AG04449 (cell line): ENCODE measurements at places on chromosomes 5 and 9.
A peak's percentile ranks its signal among the peaks of the same experiment; 100 is the strongest.

- no peak for DNase-seq
These were observed 519.6 kb downstream of the CTNND2 start for GRCh38 chr5:11384441-11385250.

- DNase-seq: no peak
These were observed 45.7 kb downstream of the NEURL1B start for GRCh38 chr5:172686539-172687390.

- DNase-seq: no peak
These were observed 796 bp downstream of the TRIM52 start for GRCh38 chr5:181259974-181260719.

DNA sequence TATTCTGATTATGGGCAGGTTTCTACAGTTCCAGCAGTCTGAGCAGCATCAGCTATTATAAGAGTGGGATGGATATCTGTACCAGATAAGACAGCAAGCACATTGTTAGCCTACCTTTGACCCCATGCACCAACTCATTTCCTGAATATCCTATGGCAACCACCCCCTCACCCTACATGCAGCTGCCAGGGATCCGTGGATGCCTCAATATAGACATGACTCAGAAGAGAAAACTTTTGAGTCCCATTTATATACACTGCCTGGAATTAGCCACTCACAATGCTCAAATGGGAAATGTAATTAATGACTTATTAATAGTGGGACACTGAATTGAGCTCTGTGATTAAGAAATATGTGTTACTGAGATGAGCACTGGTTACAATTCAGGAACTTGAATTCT lies 124.4 kb downstream of the SSBP2 start:
- peak; percentile 33 for DNase-seq

DNA sequence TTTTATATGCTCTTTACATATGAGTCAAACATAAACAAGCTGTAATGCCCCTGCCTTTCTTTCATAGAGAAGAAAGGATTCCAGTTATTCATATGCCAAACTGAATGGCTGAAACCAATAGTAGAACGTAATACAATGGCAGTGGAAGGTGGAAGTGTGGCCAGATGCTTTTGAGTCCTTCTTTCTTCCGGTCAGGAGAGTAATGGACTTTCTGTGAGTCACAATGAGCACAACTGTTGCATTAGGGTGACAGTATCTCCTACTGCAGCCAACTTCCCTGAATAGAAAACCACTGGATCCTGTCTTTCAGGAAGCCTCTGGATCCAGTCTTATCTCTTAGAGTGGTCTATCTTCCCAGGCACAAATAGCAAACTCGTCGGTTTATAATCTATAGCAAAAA lies 855.2 kb downstream of the MAT2B start:
- no peak for DNase-seq

DNA sequence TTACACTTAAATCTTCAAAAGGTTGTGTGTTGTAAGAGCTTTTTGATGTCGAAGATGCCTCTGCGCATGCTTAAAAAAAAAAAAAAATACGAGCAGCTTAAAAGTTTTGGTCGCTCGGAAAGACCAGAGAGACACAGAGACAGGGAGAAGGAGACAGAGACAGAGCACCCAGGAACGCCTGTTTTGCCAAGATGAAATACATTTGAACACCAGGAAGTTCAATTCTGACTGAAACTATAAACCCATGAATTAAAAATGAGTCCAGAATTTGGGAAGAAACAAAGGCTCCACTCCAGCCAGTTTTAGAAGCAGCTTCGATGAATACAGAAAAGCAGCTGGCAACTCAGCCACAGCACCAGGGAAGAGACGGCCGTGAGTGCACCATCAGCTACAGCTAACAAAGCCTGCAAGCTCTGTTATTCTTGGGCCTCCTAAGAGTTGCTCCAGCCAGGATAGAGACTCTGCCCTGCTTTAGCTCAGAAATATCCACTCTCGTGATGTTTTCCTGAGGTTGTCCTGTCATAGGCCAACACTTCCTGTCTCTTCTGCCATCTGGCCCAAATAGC lies 2.5 kb upstream of the ZNF474 start:
- DNase-seq: no peak

DNA sequence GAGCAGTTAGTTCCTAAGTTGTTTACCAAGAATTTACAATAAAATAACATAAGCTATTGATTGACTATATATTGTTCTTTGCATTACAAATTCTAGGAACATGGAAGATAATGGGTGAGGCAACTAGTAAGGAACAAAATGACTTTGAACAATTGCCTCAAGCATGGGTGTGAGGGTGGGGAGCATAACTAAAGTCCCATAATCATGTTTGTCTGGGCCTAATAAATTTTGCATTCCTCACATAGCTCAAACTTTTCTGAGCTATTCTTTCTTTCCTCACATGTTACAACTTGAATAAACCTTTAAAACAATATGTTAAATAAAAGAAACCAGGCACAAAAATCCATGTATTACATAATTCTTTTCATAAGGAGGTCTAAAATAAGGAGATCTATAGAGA lies 1066.1 kb downstream of the NR2F1-AS1 start:
- no peak for DNase-seq

DNA sequence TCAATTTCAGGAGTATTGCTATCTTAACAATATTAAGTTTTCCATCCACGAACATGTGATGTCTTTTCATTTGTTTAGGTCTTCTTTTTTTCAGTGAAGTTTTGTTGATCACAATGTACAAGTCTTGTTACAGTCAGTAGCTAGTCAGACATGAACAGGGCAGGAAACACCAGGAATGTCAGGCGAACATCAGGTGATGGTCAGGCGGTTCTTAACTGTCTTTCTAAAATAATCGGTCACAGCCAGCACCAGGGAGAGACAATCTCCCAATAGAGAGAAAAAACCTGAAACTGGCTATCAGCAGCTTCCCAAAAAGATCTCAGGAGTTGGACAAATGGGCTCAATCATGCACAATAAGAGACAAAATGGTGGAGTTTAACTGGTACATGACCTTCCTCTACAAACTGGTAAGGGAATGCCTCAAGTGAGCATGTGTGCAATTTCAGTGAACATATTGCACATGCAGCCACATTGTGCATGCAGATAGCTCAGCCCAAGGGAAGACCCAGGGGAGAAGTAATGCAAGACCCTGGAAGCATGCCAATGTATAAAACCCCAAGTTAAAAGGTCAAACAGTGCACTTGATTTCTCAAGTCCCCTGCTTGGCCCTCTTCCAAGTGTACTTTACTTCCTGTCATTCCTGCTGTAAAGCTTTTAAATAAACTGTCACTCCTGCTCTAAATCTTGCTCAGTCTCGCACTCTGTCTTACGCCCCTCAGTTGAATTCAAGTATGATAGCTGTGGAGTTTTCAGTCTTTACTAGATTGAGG lies 176.1 kb upstream of the RASEF start:
- no peak for DNase-seq

GRCh38 chr9:128233817-128234406 lies 30.7 kb downstream of the DNM1 start:
- no peak for DNase-seq

GRCh38 chr5:82050955-82051354 lies 79.1 kb downstream of the ATG10 start:
- DNase-seq: no peak

DNA sequence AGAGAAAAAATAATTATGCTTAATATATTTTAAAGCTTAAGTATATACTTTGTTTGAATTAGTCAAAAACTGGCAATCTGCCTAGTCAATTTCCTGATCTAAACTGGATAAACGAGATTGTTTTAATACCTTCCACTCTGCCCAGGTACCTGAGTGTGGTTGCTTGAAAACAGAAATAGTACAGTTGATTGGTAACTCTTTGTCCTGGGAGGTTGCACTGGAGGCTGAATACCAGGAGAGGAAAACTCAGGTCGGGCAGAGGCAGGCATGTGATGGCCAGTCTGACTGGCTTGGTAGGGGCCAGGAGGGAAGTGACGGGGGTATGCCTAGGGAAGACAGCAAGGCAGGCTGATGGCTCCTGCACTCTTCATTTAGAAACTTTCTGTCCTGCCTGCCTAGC lies 80.2 kb downstream of the PIK3R1 start:
- DNase-seq: no peak

- DNase-seq: no peak
These were observed 31.2 kb upstream of the FABP6 start for GRCh38 chr5:160198146-160198545.

DNA sequence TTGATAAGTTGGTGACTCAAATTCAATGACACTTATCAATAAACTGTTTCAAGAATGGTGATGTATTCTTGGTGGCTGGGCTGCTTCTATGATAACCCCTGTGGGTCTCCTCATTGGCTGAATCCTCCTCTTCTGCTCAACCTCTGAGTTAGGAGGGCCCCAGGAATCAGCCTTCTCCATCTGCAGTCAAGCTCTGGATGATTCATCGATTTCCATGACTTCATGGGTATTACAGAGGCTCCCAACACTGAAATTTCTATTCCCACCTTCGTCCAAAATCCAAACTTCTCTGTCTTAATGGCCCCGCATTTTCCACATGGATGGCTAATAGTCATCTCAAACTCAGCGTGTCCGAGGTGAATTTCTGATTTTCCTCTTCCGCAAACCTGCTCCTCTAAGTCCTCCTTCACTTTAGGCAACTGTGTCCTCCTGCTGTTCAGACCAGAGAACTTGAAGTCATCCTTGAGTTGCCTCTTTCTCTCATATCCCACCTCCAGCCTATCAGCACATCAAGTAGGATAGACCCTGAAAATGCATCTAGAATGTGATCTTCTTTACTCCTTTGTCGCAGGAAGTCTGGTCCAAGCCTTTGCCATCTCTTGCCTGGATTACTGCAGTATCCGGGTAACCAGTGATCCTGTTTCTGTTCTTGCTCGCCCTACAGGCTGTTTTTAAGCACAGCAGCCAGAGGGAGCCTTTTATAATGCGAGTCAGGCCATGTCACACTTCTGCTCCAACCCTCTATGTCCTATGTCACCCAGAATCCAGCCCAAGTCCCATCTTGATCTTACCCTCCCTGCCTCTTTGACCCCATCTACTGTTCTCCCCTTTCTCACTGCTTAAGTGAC lies 41.4 kb upstream of the IL7R start:
- no peak for DNase-seq

DNA sequence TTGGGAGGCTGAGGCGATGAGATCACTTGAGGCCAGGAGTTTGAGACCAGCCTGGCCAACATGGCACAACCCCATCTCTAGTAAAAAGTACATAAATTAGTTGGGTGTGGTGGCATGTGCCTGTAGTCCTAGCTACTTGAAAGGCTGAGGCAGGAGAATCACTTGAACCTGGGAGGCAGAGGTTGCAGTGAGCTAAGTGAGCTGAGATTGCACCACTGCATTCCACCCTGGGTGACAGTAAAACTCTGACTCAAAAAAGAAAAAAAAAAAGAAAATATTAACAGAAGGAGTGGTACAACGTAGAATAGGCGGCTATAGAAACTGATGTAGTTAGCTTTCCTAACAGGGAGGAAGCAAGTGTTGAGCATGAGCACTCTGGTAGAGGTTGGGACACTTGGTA lies 59.9 kb downstream of the PBX3 start:
- no peak for DNase-seq

DNA sequence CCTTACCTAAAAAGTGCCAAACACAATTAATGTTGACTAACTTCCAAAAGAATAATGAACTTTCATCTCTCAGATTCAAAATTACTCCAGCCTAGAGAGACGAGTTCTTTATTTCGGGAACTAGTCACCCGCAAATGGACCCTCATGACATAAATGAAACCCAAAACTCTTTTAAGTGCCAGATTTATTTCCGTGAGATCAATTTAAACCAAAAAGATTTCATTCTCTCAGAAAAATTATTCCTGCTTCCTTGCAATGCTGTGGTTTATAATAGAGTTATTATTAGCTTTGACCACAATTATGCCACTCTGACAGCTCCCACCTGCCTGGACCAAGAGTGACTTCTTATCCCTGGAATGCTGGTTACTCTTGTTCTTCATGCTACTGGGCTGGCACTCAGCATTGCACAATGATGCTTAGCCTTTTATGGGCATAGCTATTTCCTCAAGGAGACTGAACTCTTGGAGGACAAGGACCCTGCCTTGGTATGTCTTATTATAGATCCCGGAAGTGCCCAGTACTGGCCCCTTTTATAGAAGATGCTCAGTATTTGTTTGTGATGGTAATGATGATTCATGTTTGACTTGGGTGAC lies 183.5 kb downstream of the SNX18 start:
- peak; percentile 98 for DNase-seq

GRCh38 chr5:9431496-9432258 lies 114.2 kb downstream of the SEMA5A start:
- DNase-seq: no peak

GRCh38 chr5:69415584-69415958 lies 655 bp downstream of the MARVELD2 start:
- no peak for DNase-seq

DNA sequence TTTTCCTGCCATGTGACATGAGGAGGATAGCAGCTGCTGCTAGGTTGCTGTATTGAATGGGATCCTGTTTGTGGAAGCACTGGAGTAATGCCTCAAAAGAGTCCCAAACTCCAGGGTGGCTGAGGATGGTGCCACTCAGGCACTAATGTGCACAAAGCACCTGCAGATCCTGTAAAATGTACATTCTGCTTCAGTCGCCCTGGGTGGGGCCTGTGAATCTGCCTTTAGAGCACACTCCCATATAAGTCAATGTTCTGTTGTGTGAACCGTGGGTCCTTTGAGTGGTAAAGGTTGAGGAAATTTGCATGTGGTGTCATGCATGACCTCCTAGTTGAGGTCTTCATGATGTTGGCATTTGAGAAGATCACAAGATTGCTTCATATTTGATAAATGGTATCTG lies 31.6 kb upstream of the ANKRD18A start:
- DNase-seq: no peak

- DNase-seq: no peak
These were observed 68.9 kb downstream of the COL27A1 start for GRCh38 chr9:114224247-114224610.

- no peak for DNase-seq
These were observed 6.9 kb downstream of the HRH2 start for GRCh38 chr5:175664723-175665122.

DNA sequence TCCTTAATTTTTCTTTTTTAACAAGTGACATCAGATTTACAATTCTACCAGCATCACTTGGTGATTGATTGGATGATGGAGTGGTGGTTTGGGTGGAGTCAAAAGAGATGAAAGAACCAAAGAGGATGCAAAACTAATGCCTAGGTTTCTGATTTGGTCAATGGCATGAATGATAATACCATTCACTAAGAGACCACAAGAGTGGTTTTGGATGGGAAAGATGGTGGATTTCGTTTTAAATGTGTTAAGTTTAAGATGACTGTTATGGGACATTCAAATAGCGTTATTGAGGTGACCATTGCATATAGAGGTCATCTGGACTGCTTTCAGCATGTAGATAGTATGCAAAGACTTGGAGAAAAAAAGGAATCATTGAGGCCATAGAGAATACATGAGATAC lies 3.6 kb downstream of the SMC5 start:
- no peak for DNase-seq

GRCh38 chr5:24642022-24642421 lies 2.8 kb downstream of the CDH10 start:
- DNase-seq: no peak

DNA sequence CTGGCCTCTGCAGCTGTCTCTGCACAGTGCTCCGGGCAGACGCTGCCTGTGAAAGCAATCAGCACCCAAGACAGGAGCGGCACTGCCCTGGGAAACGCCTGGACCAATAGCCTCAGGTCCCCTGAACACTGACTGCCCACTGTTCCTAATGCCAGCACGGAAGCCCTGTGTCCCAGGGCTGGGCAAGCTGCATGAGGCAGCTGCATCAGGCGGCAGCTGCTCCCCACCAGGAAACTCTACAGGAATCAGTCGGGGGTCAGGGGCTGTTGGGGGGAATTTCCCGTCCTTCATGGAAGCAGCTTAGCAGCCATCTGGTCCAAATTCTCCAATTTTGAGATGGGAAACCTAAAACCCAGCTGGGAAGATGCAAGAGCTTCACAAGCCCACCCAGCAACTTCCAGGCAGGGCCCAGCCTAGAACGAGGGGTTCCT lies 118.6 kb downstream of the VAV2 start:
- DNase-seq: no peak

- no peak for DNase-seq
These were observed 109.6 kb downstream of the ZCCHC7 start for GRCh38 chr9:37229882-37230482.
